ENCODE measurements at places on chromosomes 5 and 9. TPM values are rescaled to one million over a fixed set of nuclear protein-coding genes. Genes with fewer than 3 reads are reported as not detected.

Gene MCIDAS
- total RNA-seq = 1.9 TPM

Gene SLIT3
- total RNA-seq = 16.4 TPM

Gene GMCL2
- total RNA-seq = not detected

Gene RNF183
- not detected for total RNA-seq

Gene CYSRT1
- total RNA-seq = 4.6 TPM

Gene PCDHA9
- total RNA-seq = not detected

Gene GPR21
- total RNA-seq = not detected

Gene SLC6A19
- total RNA-seq = 0.38 TPM

Gene SLC46A2
- total RNA-seq = not detected
